ENCODE measurements at places on chromosomes 12 and 14. TPM values are rescaled to one million over a fixed set of nuclear protein-coding genes. Genes with fewer than 3 reads are reported as not detected.

SRRM4 gene
- total RNA-seq, result not detected

BIN2 gene
- 4.6 TPM for total RNA-seq

POMT2 gene
- 15.8 TPM for total RNA-seq

SYT1 gene
- 1.9 TPM for total RNA-seq

APOLD1 gene
- 70.7 TPM for total RNA-seq

MYO1H gene
- total RNA-seq, result not detected

CPNE6 gene
- 2.4 TPM for total RNA-seq

KRT76 gene
- not detected for total RNA-seq

GLIPR1L1 gene
- not detected for total RNA-seq

DLK1 gene
- not detected for total RNA-seq

DNA sequence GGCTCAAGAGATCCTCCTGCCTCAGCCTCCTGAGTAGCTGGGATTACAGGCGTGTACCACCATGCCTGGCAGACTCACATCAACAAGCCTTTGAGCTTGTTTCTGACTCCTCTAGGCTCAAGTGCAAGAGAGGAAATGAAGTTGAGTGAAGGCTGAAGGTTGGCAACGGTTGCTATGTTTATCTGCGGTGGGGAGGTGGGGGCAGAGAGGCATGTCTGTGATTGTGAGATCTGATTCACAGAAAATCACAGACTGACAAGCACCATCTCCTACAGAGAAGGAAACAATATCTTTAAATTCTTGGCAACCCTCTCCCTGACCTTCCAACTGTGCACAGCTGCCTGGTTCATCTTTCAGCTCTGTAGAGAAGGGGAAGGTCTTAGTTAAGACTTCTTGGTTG is 22.1 kb upstream of the NINJ2 start:
- H3K4me1 ChIP-seq, result no peaks in the 10 kb centered on the region
- H3K27me3 ChIP-seq, result no peaks in the 10 kb centered on the region
- DNase-seq, result no peak
- no peak overlapping the region for H3K4me3 ChIP-seq
- H3K27ac ChIP-seq, result no peak overlapping the region

- DNase-seq, result no peak
- no peak overlapping the region for H3K4me3 ChIP-seq
- no peaks in the 10 kb centered on the region for H3K36me3 ChIP-seq
- no peaks in the 10 kb centered on the region for H3K4me1 ChIP-seq
These were observed 25.5 kb downstream of the TSPAN11 start for GRCh38 chr12:30952015-30952414.

- H3K4me1 ChIP-seq, result no peaks in the 10 kb centered on the region
- no peak overlapping the region for H3K4me3 ChIP-seq
- H3K27ac ChIP-seq, result no peak overlapping the region
- H3K27me3 ChIP-seq, result no peaks in the 10 kb centered on the region
- no peaks in the 10 kb centered on the region for H3K36me3 ChIP-seq
These were observed 94.9 kb downstream of the NAV3 start for GRCh38 chr12:77925536-77926108.

GRCh38 chr14:86739761-86740160 is 1209.8 kb downstream of the FLRT2 start:
- DNase-seq, result no peak
- no peak overlapping the region for H3K4me3 ChIP-seq
- no peaks in the 10 kb centered on the region for H3K4me1 ChIP-seq
- H3K36me3 ChIP-seq, result no peaks in the 10 kb centered on the region
- no peaks in the 10 kb centered on the region for H3K27me3 ChIP-seq

GRCh38 chr12:5428332-5429221 is 3.3 kb upstream of the NTF3 start:
- H3K27me3 ChIP-seq, result no peaks in the 10 kb centered on the region
- no peaks in the 10 kb centered on the region for H3K36me3 ChIP-seq
- H3K4me3 ChIP-seq, result no peak overlapping the region
- no peaks in the 10 kb centered on the region for H3K4me1 ChIP-seq
- no peak for DNase-seq

- peaks cover 11% of the 10 kb centered on the region for H3K4me1 ChIP-seq
- H3K27ac ChIP-seq, result no peak overlapping the region
- no peaks in the 10 kb centered on the region for H3K27me3 ChIP-seq
- no peaks in the 10 kb centered on the region for H3K36me3 ChIP-seq
- H3K4me3 ChIP-seq, result no peak overlapping the region
These were observed 245.6 kb downstream of the SLC41A2 start for GRCh38 chr12:104712477-104712876.

GRCh38 chr12:75759196-75759595 is 247.8 kb upstream of the KRR1 start:
- H3K36me3 ChIP-seq, result no peaks in the 10 kb centered on the region
- H3K4me3 ChIP-seq, result no peak overlapping the region
- H3K27ac ChIP-seq, result no peak overlapping the region

GRCh38 chr14:97027256-97027999 is 230.2 kb downstream of the VRK1 start:
- H3K27me3 ChIP-seq, result no peaks in the 10 kb centered on the region
- no peak overlapping the region for H3K4me3 ChIP-seq
- H3K4me1 ChIP-seq, result no peaks in the 10 kb centered on the region

GRCh38 chr12:105100207-105100985 is 7.1 kb upstream of the WASHC4 start:
- H3K36me3 ChIP-seq, result no peaks in the 10 kb centered on the region
- H3K4me3 ChIP-seq, result no peak overlapping the region
- H3K4me1 ChIP-seq, result no peaks in the 10 kb centered on the region
- no peak for DNase-seq
- H3K27ac ChIP-seq, result no peak overlapping the region

DNA sequence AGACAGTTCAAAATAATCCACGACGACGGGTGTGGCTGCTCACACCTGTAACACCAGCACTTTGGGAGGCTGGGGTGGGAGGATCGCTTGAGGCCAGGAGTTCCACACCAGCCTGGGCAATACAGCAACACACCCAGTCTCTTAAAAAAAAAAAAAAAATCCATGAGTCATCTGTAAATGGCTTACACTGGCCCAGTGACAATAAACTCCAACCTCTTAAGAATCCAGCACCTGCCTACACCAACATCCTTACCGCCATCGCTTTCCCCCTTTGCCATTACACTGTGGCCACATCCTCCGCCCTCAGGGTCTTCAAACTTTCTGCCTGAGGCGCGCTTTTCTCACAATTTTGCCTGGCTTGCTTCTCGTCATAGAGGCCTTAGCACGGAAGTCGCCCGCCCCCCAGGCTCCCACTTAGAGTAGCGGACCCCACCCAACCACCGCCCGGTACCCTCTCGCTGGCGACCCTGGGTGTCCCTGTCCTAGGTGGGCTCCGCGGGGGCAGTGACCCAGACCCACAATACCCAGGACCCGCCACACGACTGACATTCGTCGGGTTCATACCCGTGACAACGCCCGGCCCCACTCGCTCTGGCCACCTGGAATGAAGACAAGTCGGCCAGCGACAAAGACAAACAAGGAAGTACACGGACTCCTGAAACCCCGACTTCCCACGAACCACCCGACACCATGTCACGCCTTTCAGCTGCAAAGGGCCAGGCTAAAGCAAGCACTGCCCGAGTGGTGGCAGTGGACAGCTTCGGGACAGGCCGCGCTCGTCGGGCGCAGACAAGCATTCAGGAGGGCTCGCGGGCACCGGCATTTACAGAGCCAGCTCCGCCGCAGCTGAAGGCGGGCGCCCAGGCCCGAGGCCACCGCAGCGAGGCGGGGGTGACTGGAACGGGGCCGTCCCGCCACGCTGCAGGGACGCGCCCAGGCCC is 636 bp downstream of the GOLGA3 start:
- peak overlapping the region; percentile 93 for H3K4me3 ChIP-seq
- H3K27ac ChIP-seq, result peak overlapping the region; percentile 96
- no peaks in the 10 kb centered on the region for H3K27me3 ChIP-seq
- peaks cover 7% of the 10 kb centered on the region for H3K4me1 ChIP-seq

DNA sequence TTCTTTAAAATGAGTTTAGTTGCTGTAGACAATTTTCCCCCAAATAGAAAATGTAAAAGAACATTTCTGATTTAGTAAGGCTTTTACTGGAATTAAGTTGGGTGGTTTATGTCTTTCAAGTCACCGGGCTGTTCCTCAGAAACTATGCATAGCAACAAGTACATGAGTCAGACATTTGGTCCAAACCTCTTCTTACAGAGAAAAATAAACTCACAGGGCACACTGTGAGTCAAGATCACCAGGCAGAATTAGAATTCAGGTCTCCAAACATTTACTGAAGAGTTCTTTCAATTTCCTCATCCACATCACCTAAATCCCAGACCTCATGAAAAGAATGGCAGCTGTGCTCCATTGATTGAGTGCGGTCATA is 476.1 kb upstream of the SOX5 start:
- no peak for DNase-seq

DNA sequence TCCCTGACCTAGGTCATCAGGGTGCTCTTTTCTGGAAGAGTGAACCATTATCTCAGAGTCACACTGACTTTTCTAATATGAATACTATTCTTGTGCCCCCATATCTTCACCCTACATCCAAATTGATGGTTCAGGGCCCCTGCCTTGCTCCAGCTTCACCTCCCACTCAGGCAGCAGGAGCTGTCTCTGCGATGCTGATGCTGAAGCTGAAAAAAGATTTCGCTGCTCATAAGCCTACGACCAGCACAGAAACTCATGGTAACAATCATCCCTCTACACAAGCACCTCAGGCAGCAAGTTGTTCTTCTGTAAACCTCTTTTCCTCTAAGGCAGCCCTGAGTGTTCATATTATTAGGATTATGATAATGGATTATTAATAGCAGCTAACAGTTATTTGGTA is 3.2 kb downstream of the ARF3 start:
- no peak overlapping the region for H3K27ac ChIP-seq
- no peak for DNase-seq
- no peaks in the 10 kb centered on the region for H3K27me3 ChIP-seq
- no peak overlapping the region for H3K4me3 ChIP-seq
- no peaks in the 10 kb centered on the region for H3K36me3 ChIP-seq

- peaks cover 4% of the 10 kb centered on the region for H3K36me3 ChIP-seq
- H3K27ac ChIP-seq, result no peak overlapping the region
- H3K27me3 ChIP-seq, result no peaks in the 10 kb centered on the region
- H3K4me3 ChIP-seq, result no peak overlapping the region
- no peaks in the 10 kb centered on the region for H3K4me1 ChIP-seq
These were observed 129.0 kb downstream of the RBM19 start for GRCh38 chr12:113837084-113837483.

DNA sequence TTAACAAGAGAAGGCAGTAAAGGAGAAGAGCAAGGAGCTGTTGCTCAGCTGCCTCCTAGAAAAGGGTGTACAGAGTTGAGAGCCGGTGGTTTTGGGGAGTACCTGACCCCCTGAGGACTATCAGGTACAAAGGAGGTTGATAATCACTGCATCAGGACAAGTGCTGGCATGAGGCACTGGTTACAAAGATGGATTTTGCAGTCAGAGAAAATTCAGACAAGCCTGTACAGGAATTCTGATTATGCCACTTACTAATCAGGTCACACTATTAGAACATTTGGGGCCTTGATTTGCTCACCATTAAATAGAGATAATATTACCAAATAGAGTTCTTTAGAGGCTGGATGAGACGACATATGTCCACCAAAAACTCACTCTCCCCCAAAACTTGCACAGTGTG is 450.9 kb upstream of the TMPO start:
- H3K4me3 ChIP-seq, result no peak overlapping the region
- H3K27ac ChIP-seq, result no peak overlapping the region
- no peaks in the 10 kb centered on the region for H3K27me3 ChIP-seq

Data from thoracic aorta (tissue), 2 donors.